ENCODE measurements at places on chromosomes 2 and 18. TPM values are rescaled to one million over a fixed set of nuclear protein-coding genes. Genes with fewer than 3 reads are reported as not detected.

Gene PECR
- 6.3 TPM for total RNA-seq

Gene ZNF521
- 11.6 TPM for total RNA-seq

Gene CYS1
- 4.0 TPM for total RNA-seq

DNA sequence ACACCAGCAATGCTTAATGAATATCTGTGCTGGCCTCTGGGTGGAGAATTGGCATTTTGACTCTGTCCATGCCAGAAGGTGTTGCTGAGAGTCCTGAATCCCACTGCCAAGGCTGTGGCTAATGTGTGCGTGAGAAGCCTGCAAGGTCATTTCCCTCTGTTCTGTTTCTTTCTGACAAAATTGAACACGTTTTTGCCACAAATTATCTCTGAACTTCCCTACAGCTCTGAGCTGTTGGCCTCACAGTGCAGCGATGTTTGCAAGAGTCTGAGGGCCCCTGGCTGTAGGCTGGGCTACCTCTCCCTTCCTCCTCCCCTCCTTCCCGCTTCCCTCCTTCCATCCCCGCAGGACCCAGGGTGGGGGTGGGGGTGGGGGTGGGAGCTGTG lies 154.1 kb upstream of the HS6ST1 start:
- no peak for DNase-seq

Gene HOXD3
- total RNA-seq: 28.2 TPM

DNA sequence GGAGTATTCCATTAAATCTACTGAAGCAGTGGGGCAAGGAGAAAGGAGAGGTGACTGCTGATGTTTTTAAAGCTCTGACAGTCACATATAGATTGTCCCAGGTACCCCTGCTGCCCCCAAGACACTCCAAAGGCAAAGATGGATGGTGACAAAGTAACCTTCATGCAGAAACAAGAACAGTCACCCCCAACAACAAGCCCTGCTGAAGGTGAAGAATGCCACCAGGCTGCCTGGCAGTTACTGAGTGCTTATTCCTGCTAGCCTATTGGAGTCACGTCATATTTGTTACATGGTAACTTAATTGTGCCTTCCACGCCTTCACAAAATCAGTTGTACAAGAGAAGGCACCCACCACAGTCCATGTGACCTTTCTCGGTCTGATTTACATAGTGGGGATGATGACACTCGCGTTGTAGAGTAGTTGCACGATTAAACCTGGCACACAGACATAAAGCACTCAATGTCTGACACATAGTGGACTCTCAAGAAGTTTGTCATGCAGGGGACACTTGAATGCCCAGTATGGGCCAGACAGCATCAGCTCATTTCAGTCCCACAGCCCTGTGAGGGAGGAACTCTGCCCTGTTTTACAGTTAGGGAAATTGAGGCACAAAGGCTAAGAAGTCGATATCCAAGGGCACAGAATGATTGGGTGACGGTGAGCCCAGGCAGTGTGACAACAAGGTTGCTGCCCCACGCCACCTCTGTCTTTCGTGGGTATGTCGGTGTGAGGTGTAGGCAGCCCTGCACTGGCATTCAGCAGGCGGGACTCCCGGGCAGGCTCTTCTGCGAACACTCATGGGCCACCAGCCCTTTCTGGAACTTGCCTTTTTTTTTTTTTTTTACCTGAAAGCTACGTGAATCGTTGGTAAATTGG lies 62.7 kb downstream of the ZCCHC2 start:
- no peak for DNase-seq

- no peak for DNase-seq
Observed at GRCh38 chr2:206408323-206409320, 34.7 kb upstream of the ADAM23 start.

- DNase-seq: no peak
Observed at GRCh38 chr18:31680831-31681568, 3.4 kb downstream of the B4GALT6 start.

DNA sequence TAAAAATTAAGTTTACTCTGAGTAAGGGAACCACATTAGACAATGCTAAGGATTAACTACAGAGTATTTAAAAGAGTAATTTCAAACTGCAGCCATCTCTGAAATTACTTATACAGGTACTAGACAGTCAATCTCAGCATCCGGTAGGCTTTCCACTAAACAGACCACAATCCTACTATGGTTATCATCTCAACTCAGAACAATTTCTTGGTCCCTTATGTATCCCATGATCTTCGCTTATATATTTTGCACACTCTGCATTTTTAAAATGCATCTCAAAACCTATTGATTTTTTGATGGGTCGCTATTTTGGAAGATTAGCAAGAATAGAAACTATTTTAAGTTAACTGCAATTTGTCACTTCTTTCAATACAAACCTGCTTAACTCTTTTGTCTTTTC lies 1.4 kb downstream of the PPP4R1 start:
- DNase-seq: no peak

GRCh38 chr18:80088823-80089222 lies 20.2 kb upstream of the ADNP2 start:
- no peak for DNase-seq

Gene CCDC121
- total RNA-seq: 5.3 TPM

Gene EN1
- total RNA-seq: not detected

DNA sequence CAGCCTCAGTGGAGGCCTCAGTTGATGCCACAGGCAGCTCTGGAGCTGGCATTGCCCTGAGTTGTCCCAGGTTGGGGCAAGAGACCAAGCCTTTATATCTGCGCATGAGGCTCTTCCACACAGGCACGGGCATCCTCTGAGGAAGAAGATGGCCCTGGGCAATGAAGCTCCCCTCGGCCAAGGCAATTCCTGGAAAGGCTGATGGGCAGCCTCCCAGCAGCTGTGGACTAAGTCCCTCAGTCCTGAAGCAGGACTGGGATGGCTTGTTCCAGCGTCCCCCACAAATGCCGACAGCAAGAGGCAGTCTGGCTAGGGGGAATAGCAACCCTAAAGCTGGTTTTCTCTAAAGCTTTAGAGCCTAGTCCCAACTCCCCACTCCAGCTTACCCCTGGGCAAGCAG lies 90.0 kb downstream of the TFCP2L1 start:
- no peak for DNase-seq

Gene SCYGR4
- not detected for total RNA-seq

Gene SGPP2
- 45.8 TPM for total RNA-seq

Gene PNPT1
- total RNA-seq: 30.5 TPM

DNA sequence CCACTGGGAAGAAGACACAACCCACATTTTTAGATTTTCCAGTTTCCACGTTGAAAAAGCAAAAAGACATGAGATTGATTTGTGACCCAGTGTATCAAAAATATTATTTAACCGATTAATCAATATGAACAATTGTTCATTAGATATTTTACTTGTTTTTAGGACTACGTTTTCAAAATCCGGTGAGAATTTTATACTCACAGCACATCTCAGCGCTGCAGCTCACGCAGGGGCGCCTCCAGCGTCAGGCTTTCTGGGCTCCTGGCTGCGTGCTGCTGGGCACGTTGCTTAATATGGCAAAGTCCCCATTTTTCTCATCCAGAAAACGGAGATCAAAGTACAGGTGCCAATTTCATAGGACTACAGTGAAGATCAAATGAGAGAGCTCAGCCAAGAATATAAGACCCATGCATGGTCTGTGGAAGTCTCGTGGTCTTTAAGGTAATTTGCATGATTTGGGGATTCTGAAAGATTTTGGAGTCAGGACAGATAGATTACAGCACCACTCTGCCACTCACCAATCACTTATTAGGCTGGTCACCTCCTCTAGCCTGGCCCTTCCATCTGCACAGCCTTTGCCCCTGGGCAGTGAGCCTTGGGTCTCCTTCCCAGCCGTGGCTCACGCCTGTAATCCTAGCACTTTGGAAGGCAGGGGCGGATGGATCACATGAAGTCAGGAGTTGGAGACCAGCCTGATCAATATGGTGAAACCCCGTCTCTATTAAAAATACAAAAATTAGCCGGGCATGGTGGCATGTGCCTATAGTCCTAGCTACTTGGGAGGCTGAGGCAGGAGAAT lies 36.2 kb downstream of the PTPN18 start:
- DNase-seq: no peak
